ENCODE measurements at places on chromosomes 1 and 21.

DNA sequence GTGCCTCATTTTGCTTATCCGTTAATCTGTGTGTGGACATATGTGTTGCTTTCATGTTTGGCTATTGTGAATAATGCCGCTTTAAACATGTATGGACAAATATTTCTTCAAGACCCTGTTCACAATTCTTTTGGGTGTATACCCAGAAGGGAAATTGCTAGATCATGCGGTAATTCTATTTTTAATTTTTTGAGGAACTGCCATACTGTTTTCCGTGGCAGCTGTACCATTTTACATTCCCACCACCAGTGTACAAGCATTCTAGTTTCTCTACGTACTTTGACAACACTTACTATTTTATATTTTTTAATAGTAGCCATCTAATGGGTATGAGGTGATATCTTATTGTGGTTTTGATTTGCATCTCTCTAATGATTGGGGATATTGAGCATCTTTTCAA lies 7.1 kb upstream of the NID1 start:
- no peak for DNase-seq

GRCh38 chr1:167339405-167339804 lies 118.7 kb downstream of the POU2F1 start:
- no peak for DNase-seq

- no peak for DNase-seq
Measured at GRCh38 chr21:25987531-25987930, 183.0 kb downstream of the APP start.

DNA sequence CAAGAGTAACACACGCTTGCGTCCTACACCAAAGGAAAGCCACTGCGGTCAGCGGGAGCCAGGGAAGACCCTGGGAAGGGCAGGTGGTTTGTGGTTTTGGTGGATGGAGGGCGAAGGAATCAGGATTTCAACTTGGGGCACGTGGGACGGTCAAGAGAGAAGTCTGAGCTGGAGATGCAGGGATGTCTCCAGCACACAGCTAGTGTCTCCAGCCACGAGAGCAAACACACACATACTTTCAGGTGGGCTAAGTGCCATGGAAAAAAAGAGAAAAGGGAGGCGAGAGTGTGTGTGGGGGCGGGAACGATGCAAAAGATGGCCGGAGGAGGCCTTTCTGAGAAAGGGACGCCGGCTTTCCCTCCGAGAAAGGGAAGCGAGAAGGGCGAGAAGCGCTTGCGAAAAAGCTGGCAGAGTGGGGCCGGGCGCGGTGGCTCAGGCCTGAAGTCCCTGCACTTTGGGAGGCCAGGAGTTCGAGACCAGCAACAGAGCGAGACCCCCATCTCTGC lies 1.4 kb upstream of the SRRM1 start:
- no peak for DNase-seq

DNA sequence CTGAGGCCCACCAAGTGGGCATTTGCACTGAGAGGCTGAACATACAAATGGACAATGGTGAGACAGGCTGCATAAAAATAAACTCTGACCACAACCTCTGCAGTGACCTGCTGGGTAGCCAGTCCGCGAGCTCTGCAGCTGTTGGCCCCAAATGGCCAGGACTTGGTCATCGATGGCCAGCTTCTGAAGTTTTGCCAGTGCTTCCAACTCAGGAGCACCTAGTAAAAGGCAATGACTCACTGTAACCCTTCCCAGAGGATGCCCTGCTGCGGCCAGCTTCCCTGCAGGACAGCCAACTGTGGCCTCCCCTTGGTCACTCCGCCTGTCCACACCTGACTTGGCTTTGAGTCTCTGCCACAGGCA lies 185.4 kb downstream of the DYRK1A start:
- DNase-seq, result no peak

DNA sequence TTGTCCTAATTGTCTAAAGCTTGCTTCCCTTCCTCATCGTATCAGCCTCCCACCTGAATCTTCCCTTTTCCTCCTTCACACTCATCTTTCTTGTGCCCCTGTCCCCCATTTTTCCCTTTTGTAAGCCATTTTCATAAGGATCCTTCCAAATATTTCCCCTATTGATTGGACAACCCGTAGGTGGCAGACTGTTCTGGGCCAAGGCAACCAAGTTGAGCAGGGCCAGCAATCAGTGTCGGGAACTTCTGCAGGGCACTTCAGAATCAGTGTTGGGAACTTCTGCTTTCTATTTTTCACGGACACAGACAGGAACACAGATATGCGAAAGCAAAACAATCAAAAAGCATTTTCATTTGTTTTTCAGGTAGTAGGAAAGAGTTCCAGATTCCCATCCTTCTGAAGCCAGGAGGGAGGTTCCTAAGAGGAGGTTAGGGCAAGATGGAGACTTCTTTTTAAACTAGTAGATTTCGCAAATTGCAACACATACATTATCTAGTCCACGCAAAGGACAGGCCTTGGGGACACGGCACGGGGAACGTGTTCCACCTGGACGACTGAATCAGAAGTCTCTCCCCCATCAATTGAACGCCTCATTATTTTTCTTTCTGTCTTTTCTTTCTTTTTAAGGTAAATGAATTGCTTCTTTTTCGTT lies 691 bp upstream of the MPZL1 start:
- DNase-seq, result no peak

- DNase-seq, result no peak
Measured at GRCh38 chr1:221284028-221284427, 404.8 kb downstream of the HLX start.

DNA sequence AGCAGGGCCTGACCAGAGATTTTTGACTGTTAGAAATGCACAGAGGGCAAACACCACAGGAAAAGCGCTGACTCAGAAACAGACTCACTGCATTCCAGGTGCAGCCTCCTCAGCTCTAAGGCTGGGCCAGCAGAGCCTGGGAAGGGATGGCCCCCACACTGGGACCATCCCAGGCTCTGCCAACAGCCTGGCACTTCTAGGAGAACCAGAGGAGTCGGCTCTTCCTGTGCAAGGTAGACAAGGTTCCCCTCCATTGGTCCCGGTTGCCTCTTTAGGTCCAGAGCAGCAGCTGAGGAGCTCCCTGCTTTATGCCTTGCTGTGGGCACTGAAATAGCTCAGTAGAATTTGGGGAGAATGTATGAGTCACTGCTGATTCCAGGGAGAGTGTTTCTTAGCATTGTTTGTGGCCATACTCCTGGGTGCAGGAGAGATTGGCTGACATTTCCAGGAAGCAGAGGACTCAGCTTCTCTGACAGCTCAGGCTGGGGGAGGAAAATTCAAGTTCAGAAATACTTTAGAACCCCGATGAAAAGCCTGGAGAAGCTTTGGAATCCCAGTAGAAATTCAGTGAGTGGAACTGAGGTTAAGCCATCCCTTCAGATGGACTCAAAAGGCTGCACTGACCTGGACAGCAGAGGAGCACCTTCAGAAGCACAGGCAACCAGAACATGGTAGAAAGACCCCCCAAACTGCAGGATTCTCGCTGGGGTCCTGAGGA lies 19.7 kb downstream of the PRAMEF1 start:
- no peak for DNase-seq

GRCh38 chr1:190711069-190711468 lies 233.4 kb upstream of the BRINP3 start:
- no peak for DNase-seq

- DNase-seq, result no peak
Measured at GRCh38 chr21:28069450-28069923, 923.2 kb downstream of the LTN1 start.

Data from GM12864 (cell line).